ENCODE measurements at places on chromosomes 5 and 9.
A peak's percentile ranks its signal among the peaks of the same experiment; 100 is the strongest.

- no peak for DNase-seq
Measured at GRCh38 chr5:25181249-25181648, 536.5 kb upstream of the CDH10 start.

GRCh38 chr5:107875833-107876232 is 205.1 kb upstream of the EFNA5 start:
- DNase-seq, result peak; percentile 59

GRCh38 chr5:31827867-31828266 is 188.9 kb downstream of the PDZD2 start:
- DNase-seq, result no peak

- DNase-seq, result no peak
Measured at GRCh38 chr5:62256161-62257019, 49.6 kb upstream of the KIF2A start.
